ENCODE measurements at places on chromosomes 2 and 18.

- DNase-seq: no peak
These were observed 18.0 kb downstream of the SLC9A2 start for GRCh38 chr2:102637358-102637757.

DNA sequence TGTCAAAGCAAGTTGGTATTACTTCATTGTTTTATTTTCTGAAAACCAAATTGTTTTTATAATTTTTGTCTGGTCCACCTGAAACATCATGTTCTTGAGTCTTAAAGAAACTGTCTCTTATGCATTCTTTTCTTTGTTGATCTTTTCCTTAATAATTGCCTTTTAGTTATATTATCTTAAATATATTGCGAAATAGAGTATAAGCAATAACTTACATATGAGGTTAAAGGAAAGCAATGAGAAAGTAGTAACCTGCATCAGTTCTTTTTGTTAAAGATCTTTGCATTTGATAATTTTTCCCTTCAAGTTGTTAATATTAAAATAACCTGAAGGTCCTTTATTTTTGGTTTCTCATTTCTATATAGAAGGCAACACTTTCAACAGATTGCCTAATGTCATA, 315.0 kb downstream of the CTNNA2 start:
- DNase-seq: no peak

GRCh38 chr2:9167718-9168657, 38.6 kb upstream of the ASAP2 start:
- DNase-seq: no peak

- no peak for DNase-seq
These were observed 30.0 kb downstream of the IL1R2 start for GRCh38 chr2:102021779-102022178.

DNA sequence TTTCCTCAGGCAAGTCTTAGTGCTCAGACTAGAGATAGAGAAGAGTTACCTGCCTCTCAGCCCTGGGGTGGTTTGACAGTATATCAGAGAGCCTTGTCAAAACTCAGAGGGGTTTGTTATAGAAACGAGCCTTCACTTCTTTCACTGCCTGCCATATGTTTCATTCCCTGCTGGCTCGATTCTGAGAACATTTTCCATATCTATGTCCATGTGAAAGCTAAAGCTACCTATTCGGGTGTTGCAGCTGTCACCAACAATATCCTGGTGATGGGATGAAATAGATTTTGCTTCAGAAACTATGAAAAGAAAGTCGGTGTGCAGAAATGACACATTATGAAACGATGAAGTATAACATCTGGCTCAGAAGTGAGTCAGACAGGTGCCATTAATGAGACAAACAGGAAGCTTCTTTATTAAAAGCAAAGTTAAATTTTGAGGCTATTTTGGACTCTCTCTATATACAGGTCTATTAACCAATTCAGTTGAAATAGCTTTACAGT, 56.1 kb upstream of the TANK start:
- no peak for DNase-seq

- no peak for DNase-seq
These were observed 146.0 kb upstream of the SERTAD2 start for GRCh38 chr2:64799592-64800252.

DNA sequence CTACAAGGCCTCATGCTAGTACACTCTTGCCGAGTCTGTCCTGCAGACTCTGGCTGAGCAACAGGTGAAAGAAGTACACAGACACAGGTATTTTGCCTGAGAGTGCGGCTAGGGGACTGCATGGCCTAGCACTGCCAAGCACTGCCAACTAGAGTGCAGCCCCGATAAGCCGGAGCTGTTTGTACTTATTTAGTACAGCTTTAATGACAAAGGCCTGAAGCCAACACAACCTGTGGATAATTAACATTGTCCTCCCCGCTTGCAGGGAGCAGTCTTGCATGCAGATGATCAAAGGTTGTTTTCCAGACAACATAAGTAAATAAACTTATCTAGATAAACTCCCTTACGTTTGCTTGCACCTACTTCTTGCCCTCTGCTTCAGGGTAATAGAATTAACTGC, 63.7 kb upstream of the MMADHC start:
- no peak for DNase-seq

GRCh38 chr2:227460070-227460485, 11.9 kb upstream of the AGFG1 start:
- peak; percentile 82 for DNase-seq

GRCh38 chr2:2708575-2709430, 377.7 kb upstream of the MYT1L start:
- DNase-seq: no peak

DNA sequence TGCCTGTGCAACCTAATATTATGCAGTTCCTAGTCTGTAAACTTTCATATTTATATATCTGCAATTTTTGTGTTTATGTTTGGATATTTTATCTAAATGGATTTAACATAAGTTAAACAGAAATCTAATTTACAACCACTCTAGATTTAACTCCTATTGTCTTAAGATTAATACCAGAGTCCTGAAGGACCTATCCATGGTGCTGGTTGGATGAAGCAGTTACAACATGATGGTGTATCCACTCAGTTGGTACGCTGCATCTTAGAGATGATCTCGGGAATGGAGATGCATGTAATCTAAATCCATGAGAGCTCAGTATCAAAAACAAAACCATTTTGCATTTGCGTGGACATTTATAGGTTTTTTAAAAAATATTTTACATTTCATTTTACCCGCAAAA, 745.9 kb upstream of the SLC8A1 start:
- no peak for DNase-seq

DNA sequence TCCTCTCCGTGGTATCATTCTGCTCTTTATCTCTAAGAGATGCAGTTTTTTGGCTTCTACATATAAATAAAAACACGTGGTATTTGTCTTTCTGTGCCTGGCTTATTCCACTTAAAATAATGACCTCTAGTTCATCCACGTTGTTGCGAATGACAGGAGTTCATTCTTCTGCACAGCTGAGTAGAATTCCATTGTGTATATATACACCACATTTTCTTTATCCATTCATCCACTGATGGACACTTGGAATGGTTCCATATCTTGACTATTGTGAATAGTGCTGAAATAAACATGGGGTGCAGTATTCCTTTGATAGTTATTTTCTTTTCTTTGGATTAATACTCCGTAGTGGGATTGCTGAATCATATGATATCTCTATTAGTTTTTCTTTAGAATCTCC, 262.3 kb downstream of the SOX11 start:
- DNase-seq: no peak

DNA sequence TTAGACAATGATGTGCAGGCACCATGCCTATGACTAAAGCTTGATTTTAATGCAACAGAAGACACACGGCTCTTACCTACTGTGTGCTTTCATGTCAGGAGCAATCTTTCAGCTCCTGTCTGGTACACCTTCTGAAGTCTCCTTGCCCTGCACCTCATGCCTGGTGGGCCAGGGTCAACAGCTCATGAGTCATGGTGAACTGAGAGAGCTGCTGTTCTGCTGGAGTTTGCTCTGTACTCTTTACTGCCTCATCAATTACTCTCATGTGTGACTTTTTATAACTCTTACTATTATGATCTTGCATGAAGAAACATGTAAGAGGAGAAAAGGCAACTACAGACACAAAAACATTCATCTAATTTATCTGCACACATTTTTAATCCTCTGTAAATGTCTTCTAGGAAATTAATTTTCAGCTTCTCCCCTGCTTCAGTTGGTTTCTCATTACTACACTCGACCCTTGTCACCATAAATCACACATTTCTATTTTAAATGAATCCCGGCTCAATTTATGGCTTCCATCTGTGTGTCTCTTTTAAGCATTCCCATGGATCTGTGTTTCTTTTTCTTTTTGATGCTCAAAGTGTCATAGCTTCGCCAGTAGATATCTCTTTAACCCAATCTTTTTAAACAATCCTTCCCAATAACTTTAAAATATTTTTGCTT, 9.7 kb downstream of the SERPINB7 start:
- DNase-seq: no peak

DNA sequence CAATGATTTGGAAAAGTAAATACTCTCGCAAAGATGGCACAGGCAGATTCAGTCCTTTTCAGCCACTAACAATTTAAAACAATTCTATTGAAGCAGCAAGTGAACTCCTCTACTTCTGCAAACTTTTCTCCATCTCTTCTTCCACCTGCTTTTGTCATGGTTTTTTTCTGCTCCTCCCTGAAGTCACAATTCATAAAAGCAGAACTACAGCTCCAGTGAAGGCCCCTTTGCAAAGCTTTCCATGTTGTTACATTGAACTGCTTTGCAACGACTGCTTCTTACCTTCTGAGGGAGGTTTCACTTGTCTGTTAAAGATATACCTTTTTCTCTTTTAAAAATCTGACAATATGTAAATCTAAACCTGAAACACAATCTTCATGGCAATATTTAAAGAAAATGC, 3.7 kb upstream of the SERTAD2 start:
- no peak for DNase-seq

DNA sequence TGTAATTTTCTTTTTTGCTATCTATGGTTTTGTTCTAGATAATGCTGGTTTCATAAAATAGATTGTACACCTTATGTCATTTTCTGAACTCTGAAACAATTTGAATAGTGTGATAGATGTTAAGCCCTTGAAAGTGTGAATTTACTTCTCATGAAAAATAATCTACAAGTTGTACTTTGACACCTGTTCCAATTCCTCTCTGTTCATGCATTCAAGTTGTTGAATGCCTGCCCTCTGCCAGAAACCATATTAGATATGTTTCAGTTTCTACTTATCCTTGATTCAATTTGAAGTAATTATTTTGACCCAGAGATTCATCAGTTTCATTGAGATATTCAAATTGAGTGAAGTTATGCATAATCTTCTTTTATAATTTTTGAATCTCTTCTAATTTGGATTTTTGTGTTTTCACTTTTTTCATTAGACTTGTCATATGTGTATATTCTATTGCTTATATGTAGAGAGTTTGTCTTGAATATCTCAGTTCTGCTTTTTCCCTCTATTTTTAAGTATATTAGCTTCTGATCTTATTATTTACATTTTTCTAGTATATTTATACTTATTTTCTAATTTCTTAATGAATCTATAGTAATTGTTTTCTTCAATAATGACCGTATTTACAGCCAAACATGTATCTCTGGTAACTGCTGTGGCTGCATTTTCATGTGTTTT, 143.3 kb upstream of the TACR1 start:
- no peak for DNase-seq
